NCI-H69 (cell line): ENCODE measurements at places on chromosomes 2 and 18.

DNA sequence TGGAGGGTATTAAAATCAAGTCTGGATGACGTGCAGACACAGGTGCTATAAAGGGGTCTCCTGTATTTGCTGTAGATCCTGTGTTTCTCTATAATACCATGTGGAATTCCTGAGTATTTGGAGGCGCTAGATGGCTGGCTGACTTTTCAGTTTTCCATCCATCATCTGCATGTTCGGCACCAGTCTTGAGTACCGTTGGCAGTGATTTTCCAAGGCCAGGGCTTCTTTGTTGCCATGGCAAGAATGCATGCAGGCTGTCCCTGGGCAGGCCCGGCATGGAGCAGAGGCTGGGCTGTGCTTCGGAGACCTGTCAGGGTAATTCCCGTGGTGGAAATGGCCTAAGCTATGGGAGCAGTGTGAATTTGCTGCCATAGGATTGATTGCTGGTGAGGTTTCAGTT lies 405.9 kb upstream of the HS6ST1 start:
- DNase-seq = no peak

DNA sequence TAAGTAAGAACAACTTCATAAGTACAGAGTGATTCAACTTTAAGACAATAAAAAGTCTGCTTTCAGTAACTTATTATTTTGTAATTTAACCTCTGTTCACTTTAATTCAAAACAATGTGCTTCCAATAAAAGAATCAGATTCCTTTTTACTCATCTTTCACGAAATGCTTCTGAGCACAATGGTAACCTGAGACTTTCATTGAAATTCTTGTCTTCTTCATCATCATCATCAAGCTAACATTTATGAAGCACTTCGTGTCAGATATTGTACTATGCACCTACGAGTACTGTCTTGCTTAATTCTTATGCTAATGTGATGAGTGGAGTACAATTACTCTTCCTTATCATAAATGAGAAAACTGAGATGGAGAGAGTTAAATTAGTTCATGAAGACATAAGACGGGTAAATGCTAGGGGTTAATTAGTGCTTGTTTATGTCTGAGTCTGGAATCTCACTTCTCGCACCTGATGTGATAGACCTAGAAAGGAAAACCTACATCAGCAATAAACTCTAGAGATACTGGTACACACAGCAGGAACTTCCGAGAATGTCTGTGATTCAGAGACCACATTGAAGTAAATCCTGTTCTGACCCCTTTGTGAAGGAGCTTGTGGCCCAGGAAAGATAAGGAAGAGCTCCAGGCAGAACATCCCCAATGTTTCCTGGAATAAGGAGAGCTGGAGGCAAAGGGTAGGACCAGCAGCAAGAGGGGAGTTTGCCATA lies 227.6 kb upstream of the ETAA1 start:
- DNase-seq = no peak

DNA sequence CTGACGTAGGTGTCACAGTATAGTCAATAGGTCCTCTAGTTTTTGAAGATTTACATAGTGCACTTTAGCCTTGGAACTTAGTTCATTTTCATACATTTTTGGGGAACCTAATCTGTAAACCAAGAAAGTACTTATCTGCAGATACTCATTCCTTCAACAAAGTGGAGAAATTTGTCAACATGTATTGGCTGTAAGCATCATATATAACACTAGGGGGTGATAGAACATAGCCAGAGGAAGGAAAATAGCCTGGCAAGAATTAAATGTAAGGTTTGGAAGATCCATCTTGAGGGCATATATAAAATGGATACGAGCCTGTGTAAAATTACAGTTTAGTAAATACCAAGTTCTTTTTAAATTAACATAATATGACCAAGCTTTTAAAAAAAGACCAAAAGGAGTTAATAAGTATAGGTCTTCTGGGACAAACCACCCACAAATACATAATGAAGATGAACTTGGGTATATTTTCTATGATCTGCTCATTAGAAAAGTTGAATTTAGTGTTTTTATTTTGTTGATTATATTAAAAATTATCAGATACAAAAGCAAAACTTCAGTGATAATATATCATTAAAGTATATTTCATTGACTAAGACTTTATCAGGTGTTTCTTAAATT lies 18.2 kb downstream of the RPL37A start:
- peak; percentile 61 for DNase-seq

DNA sequence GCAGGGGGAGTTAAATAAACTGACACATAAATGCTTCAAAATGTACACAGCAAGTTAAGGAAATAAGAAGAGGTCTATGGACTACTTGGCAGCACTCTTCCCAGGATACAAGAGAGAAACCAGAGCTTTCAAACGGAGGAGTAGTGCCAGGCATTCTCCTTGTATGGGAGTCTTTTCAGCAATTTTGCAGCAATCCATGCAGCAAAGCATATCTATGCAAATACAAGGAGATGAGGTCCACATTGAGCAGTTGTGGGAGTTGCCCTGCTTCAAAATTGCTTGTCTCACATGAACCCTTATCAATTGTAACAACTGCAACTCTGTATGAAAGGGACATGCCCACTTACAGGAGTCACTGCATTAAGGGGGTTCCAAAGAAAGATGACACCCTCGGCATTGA lies 37.8 kb downstream of the SCN9A start:
- DNase-seq = peak; percentile 69

DNA sequence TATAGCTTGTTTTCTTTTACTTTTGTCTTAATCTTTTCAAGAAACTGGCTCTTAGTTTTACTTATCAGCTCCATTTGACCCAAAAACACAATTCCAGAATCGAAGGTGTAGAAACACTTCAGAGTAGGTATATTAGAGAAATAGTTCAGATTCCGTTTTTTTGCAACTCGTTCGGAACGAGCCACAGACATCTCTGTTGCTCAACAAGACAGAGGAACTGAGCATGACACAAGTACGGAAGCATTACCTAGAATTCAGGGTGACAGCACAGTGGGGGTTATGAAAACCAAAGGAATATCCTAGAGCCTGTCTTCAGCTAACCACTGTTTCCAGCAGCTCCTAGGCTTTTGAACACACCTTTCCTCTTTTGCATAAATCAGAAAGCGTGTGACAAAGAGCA lies 5.0 kb downstream of the HRH4 start:
- DNase-seq = no peak

DNA sequence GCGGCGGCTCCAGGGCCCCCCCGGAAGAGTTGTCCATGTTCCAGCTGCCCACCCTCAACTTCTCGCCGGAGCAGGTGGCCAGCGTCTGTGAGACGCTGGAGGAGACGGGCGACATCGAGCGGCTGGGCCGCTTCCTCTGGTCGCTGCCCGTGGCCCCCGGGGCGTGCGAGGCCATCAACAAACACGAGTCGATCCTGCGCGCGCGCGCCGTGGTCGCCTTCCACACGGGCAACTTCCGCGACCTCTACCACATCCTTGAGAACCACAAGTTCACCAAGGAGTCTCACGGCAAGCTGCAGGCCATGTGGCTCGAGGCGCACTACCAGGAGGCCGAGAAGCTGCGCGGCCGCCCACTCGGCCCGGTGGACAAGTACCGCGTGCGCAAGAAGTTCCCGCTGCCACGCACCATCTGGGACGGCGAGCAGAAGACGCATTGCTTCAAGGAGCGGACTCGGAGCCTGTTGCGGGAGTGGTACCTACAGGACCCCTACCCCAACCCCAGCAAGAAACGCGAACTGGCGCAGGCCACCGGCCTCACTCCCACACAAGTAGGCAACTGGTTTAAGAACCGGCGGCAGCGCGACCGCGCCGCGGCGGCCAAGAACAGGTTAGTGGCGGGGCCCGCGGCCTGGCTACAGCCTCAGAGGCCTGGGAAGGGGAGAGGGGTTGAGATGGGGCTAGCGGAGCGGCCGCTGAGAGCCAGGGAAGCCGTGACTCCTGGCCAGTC lies 965 bp downstream of the SIX3 start:
- peak; percentile 47 for DNase-seq

GRCh38 chr2:133975676-133976428 lies 278.0 kb upstream of the MGAT5 start:
- no peak for DNase-seq
